Chondrocyte (in vitro differentiated cells): ENCODE measurements at places on chromosomes 6 and 20. TPM values are rescaled to one million over a fixed set of nuclear protein-coding genes. Genes with fewer than 3 reads are reported as not detected.
A peak's percentile ranks its signal among the peaks of the same experiment; 100 is the strongest.

- no peak within 1 kb of the TSS for H3K27ac ChIP-seq
- peaks cover 2% of the 10 kb centered on the region for H3K36me3 ChIP-seq
- H3K4me3 ChIP-seq: peak within 1 kb of the TSS; percentile 23
- H3K4me1 ChIP-seq: peaks cover 37% of the 10 kb centered on the region
- no peak for DNase-seq
- H3K27me3 ChIP-seq: peaks cover 5% of the 10 kb centered on the region
Observed at GRCh38 chr20:31845300-31845863, at the start of gene FOXS1. FOXS1 (minus strand) TSS chr20:31845604; CDS start chr20:31845542, 62 bp downstream.

- H3K27me3 ChIP-seq: no peaks in the 10 kb centered on the region
- no peak overlapping the region for H3K4me3 ChIP-seq
- DNase-seq: no peak
- peaks cover 2% of the 10 kb centered on the region for H3K36me3 ChIP-seq
- H3K27ac ChIP-seq: peak overlapping the region; percentile 96
Observed at GRCh38 chr6:125745281-125746018, 4.0 kb upstream of the HEY2 start.

DNA sequence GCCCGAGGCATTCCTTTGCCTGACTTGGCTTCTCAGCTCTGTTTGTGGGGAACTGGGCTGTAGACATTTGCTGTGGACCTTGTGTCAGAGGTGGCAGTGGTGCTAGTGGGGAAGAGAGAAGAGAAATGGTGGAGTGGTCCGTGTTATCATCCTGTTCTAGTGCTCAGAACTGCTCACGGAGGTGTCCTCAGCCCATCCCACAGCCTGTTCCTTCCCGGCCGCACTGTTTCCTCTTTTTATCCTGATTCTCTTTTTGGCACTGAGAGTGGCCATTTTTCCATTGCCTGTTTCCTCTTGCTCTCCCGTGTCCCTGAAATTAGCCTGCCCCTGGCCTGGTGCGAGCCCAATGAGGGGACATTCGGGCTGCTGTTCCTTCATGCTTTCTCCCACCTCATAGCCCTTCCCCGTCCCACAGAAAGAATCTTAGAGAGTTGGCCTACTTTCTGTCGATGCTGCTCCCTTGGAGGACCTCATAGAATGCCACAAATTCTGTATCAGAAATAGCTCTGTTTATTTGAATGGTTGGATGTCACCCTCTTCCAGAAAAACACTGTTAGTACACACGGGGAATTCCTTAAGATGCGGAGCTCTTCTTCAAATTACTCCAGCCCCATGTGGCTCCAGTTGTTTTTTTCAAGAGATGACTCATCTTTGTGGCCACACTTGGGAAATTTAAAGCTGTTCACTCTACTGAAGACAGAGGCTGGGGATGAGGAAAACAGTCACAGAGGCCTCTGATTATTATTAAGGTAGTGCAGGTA lies 26.1 kb downstream of the FARS2 start:
- no peak overlapping the region for H3K4me3 ChIP-seq
- H3K27ac ChIP-seq: peak overlapping the region; percentile 6
- DNase-seq: no peak
- H3K27me3 ChIP-seq: no peaks in the 10 kb centered on the region

GRCh38 chr6:158766621-158767455 lies 52.3 kb downstream of the EZR start:
- peaks cover 50% of the 10 kb centered on the region for H3K36me3 ChIP-seq
- H3K27me3 ChIP-seq: no peaks in the 10 kb centered on the region
- no peak overlapping the region for H3K4me3 ChIP-seq

GRCh38 chr6:85458782-85459181 lies 8.9 kb downstream of the NT5E start:
- peak overlapping the region; percentile 59 for H3K27ac ChIP-seq
- no peak overlapping the region for H3K4me3 ChIP-seq

- H3K36me3 ChIP-seq: peaks cover 18% of the 10 kb centered on the region
- H3K4me3 ChIP-seq: no peak overlapping the region
- no peak for DNase-seq
- no peaks in the 10 kb centered on the region for H3K27me3 ChIP-seq
- H3K4me1 ChIP-seq: peaks cover 23% of the 10 kb centered on the region
Observed at GRCh38 chr6:41914869-41915530, 5.9 kb downstream of the MED20 start.

- no peak for DNase-seq
- peaks cover 2% of the 10 kb centered on the region for H3K36me3 ChIP-seq
- H3K27me3 ChIP-seq: no peaks in the 10 kb centered on the region
- peak overlapping the region; percentile 43 for H3K27ac ChIP-seq
Observed at GRCh38 chr6:12363651-12364381, 73.7 kb downstream of the EDN1 start.

GRCh38 chr6:3711776-3712175 lies 39.7 kb downstream of the PXDC1 start:
- no peak overlapping the region for H3K27ac ChIP-seq
- DNase-seq: no peak
- no peaks in the 10 kb centered on the region for H3K27me3 ChIP-seq
- H3K4me1 ChIP-seq: peaks cover 34% of the 10 kb centered on the region
- peaks cover 22% of the 10 kb centered on the region for H3K36me3 ChIP-seq

DNA sequence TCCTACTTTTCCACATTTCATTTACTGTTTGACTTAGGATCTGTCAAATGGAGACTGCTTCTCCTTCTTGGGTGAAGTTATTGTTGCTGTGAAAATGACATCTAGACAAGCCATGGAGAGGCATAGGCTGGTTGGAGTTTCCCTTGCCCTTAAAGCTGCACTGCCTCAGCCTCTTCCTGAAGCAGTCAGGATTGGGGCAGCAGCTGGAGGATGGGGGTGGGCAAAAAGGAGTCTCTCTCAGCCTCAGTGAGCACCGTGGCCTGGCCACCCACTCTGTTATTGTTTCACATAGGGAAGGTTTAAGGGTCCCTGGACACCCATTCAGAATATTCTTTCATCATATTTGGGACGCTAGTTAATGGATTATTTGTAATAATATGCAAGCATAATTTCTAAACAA lies 7.7 kb upstream of the ZBTB24 start:
- H3K4me1 ChIP-seq: no peaks in the 10 kb centered on the region
- no peak for DNase-seq
- peaks cover 10% of the 10 kb centered on the region for H3K27me3 ChIP-seq
- no peak overlapping the region for H3K4me3 ChIP-seq

DNA sequence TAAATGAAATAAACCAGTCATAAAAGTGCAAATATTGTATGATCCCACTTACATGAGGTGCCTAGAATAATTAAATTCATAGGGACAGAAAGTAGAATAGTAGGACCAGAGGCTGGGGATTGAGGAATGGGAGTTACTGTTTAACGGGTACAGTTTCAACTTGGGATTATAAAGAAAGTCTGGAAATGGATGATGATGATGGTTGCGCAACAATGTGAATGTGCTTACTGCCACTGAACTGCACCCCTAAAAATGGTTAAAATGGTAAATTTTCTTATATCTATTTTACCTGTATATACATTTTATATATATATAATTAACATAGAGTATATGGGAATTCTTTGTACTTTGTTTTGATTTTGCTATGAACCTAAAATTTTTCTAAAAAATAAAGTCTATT lies 53.3 kb upstream of the L3MBTL3 start:
- peaks cover 10% of the 10 kb centered on the region for H3K4me1 ChIP-seq
- peaks cover 2% of the 10 kb centered on the region for H3K27me3 ChIP-seq
- H3K36me3 ChIP-seq: no peaks in the 10 kb centered on the region
- H3K27ac ChIP-seq: no peak overlapping the region
- DNase-seq: no peak
- H3K4me3 ChIP-seq: no peak overlapping the region

DNA sequence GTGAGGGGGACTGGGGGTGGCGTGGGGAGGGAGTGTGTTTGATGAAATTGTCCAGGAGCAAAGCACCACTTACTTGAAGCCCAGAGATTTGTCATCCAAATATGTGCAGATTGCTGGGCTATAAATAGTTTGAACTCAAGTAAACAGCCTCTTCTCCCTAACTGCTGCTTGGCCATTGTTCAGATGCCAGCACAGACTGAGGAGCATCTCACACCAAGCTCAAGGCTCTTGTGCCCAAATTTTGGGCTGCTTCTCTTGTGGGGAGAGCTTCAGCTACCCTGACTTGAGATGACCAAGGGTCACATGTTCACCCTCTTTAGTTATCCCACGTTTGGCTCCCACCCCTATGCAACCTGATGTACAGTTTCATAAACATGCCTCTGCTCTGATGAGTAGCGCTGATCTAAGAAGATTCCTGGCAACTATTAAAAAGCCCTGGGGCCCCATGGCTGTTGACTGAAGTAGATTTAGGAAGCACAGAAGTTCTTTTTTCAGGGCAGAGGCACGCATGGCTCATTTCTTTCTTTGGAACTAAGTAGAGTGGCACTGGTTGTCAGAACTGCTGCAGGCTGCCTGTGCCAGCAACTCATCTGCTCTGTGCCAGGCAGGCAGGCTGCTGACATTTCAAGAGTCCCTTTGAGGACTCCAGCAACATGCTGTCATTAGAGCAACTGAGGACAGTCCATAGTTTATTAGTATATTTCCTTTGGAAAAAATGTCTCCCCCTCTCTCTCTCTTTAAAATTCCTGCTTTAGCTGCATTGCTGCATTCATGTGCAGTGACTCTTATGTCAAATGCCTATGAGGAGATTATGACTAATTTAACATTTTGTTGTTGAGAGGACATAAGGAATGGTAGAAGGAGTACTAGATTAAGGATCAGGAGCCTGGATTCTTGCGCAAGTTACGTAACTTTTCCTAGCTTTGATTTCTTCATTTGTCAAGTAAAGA lies 9.6 kb upstream of the PKIG start:
- peaks cover 39% of the 10 kb centered on the region for H3K4me1 ChIP-seq
- no peak overlapping the region for H3K4me3 ChIP-seq
- peak overlapping the region; percentile 96 for H3K27ac ChIP-seq

GRCh38 chr6:79755967-79756366 lies 124.8 kb downstream of the SH3BGRL2 start:
- no peaks in the 10 kb centered on the region for H3K36me3 ChIP-seq
- H3K4me1 ChIP-seq: no peaks in the 10 kb centered on the region
- H3K27ac ChIP-seq: no peak overlapping the region
- DNase-seq: no peak
- H3K27me3 ChIP-seq: peaks cover 9% of the 10 kb centered on the region
- H3K4me3 ChIP-seq: no peak overlapping the region

DNA sequence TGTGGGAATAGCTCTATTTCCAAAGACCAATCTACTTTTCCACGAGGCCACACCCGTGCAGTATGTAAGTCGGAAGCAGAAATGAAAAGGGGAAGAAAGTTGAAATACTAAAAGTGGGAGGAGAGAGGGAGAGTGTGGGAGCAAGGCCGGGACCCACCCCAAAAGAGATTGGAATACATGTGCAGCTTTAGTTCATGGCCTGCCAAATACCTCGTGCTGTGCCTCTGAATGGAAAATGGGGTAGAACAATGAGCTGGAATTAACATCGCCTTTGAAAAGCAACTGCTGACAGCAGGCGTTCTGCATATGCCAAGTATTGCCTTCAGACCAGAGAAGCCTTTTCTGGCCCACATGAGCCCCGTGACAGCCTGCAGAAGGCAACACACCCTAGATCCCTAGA lies 155.6 kb downstream of the CD83 start:
- no peak overlapping the region for H3K27ac ChIP-seq
- H3K27me3 ChIP-seq: no peaks in the 10 kb centered on the region
- peaks cover 2% of the 10 kb centered on the region for H3K36me3 ChIP-seq

- H3K36me3 ChIP-seq: no peaks in the 10 kb centered on the region
- H3K4me1 ChIP-seq: peaks cover 15% of the 10 kb centered on the region
- H3K27me3 ChIP-seq: no peaks in the 10 kb centered on the region
- no peak overlapping the region for H3K27ac ChIP-seq
- DNase-seq: no peak
Observed at GRCh38 chr20:39705032-39705431, 742.9 kb downstream of the DHX35 start.

DNA sequence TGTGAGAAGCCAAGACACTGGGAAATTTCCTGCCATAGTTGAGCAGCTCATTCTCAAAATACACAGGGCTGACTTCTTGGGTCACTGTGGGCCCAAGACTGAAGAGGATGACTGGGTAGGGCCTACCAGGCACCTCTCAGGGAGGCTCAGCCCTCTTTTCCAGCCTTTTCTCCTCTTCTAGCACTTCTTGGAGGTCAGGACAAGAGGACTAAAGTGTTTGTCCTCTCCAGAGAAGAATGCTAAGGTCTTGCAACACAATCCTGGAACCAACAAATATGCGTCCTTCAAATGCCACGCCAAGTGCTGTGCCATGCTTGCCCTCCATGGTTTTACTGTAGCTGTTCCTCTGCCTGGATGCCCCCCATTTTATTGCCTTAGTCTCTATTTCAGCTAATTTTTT lies 3.3 kb upstream of the LRRN4 start:
- no peaks in the 10 kb centered on the region for H3K36me3 ChIP-seq
- no peak for DNase-seq
- peaks cover 10% of the 10 kb centered on the region for H3K4me1 ChIP-seq
- H3K27me3 ChIP-seq: peaks cover 14% of the 10 kb centered on the region

- peak overlapping the region; percentile 90 for H3K27ac ChIP-seq
- no peak overlapping the region for H3K4me3 ChIP-seq
- H3K4me1 ChIP-seq: peaks cover 18% of the 10 kb centered on the region
- no peaks in the 10 kb centered on the region for H3K27me3 ChIP-seq
Observed at GRCh38 chr20:51660672-51661608, 107.2 kb downstream of the ATP9A start.

GRCh38 chr20:31835977-31836852 lies 9.2 kb downstream of the FOXS1 start:
- peak overlapping the region; percentile 86 for H3K27ac ChIP-seq
- peaks cover 24% of the 10 kb centered on the region for H3K4me1 ChIP-seq
- no peaks in the 10 kb centered on the region for H3K36me3 ChIP-seq
- H3K27me3 ChIP-seq: no peaks in the 10 kb centered on the region
- no peak for DNase-seq
- no peak overlapping the region for H3K4me3 ChIP-seq

- H3K4me3 ChIP-seq: no peak overlapping the region
- no peak overlapping the region for H3K27ac ChIP-seq
- no peaks in the 10 kb centered on the region for H3K4me1 ChIP-seq
- no peak for DNase-seq
- H3K27me3 ChIP-seq: peaks cover 22% of the 10 kb centered on the region
Observed at GRCh38 chr20:48556956-48557355, 270.8 kb downstream of the PREX1 start.

DNA sequence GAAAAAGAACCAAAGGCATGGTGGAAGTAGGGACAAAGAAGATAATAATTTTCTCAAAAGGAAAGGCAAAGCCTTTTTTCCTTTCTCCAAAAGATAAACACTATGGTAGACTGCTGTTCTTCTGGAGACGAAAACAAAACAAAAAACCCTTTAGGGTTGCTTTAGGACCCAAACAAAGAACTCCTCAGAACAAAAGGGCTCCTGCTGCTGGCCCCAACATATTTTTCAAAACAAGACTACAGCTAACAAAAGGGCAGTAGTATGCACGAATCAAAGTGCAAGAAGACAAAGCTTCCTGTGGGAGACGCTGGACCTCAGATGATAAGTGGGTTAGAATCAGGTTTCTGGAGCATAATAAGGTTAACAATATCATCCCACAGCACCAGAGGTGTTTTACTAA lies 15.8 kb downstream of the NCOA5 start:
- no peak overlapping the region for H3K4me3 ChIP-seq
- no peak overlapping the region for H3K27ac ChIP-seq
- H3K27me3 ChIP-seq: no peaks in the 10 kb centered on the region
- no peak for DNase-seq
- no peaks in the 10 kb centered on the region for H3K4me1 ChIP-seq

TOP1 gene
- total RNA-seq: 39.0 to 42.6 TPM (median 39.2 TPM) in 3 replicates

KCNQ2 gene
- total RNA-seq: not detected in 3 replicates

LIME1 gene
- 6.8 to 9.7 TPM (median 7.1 TPM) in 3 replicates for total RNA-seq

COL12A1 gene
- total RNA-seq: 1,995 to 2,753 TPM (median 2,073 TPM) in 3 replicates

C4A gene
- 7.2 to 13.3 TPM (median 10.5 TPM) in 3 replicates for total RNA-seq

CRISP3 gene
- total RNA-seq: not detected in 3 replicates

ZBTB46 gene
- 5.9 to 8.3 TPM (median 6.0 TPM) in 3 replicates for total RNA-seq

TTI1 gene
- total RNA-seq: 10.6 to 16.1 TPM (median 10.8 TPM) in 3 replicates

SNAI1 gene
- 4.9 to 15.1 TPM (median 6.1 TPM) in 3 replicates for total RNA-seq
